NCI-H2029 (cell line): ENCODE measurements at places on chromosomes 3 and 15.

DNA sequence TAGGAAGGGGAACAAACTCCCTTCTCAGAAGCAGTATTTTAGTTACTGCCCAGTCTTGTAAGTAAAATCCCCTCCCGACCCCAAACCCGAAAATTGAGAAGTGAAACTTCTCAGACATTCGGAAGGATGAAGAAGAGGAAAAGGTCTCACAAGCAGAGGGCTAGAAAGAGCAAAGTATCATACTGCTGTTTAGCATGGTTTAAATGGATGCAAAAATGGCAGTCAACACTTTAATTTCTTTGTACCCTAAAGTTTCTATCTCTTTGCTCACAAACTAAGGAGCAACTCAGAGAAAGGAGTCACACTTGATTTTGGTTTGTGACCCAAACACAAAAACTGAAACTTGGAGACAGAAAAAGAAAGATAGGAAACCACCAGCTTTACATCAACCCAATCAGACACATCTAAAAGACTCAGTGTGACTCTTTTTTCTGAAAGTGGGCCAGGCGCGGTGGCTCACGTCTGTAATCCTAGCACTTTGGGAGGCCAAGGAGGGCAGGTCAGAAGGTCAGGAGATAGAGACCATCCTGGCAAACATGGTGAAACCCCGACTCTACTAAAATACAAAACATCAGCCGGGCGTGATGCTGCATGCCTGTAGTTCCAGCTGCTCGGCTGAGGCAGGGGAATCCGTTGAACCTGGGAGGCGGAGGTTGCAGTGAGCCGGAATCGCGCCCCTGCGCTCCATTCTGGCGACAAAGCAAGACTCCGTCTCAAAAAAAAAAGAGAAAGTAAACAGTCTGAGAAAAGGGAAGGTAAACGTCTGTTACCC is 63.2 kb upstream of the ATP11B start:
- no peak for DNase-seq

DNA sequence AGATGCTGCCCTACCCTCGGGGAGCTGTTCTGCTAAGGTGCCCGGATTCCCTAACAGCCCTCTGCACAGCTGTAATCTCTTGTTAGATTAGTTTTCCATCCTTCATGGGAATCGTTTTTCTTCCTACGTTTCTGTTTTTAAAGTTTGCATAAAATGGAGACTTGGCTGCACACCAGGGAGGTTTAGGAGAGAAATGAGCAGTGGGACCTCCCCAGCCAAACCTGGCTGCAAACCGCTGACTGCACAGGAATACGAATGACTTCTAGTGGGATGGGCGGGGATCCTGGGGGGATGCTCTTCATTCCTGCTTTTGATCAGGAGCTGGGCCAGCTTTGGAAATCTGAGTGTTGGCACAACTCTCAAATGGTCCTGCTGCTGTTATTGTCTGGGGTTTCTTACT is 77.5 kb downstream of the THSD4 start:
- DNase-seq, result no peak

DNA sequence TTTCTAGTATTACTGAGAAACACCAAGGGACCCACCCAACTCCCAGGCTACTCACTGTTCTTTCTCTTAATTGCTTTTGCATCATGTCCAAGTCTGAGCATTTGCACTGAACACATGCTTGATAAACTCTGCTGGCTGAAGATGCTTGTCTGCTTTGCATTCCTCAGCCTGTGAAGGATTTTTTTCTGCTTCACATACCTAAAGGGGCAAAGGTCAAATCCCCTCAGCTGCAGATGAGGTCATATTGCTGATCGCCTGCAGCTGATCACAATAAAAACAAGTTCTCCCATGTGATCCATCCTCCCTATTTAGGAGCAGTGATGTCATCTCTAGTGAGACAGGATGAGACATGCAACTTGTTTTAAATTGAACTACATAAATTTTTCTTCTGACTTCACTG is 84.6 kb upstream of the DCBLD2 start:
- DNase-seq, result no peak

DNA sequence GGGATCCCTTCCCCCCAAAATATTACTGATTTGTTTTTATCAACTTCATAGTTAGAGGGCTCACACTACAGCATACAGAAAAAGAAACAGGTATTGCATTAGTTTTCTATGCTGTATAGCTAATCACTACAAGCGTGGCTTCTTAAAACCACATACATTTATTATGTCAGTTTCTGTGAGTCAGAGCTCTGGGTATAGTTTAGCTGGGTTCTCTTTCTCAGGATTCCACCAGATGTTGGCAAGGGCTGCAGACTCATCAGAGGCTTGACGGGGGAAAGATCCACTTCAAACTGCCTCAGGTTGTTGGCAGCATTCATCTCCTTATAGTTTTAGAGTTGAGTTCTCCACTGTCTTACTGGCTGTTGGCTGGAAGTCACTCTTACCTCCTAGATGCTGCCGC is 328.0 kb downstream of the NLGN1 start:
- DNase-seq, result no peak

DNA sequence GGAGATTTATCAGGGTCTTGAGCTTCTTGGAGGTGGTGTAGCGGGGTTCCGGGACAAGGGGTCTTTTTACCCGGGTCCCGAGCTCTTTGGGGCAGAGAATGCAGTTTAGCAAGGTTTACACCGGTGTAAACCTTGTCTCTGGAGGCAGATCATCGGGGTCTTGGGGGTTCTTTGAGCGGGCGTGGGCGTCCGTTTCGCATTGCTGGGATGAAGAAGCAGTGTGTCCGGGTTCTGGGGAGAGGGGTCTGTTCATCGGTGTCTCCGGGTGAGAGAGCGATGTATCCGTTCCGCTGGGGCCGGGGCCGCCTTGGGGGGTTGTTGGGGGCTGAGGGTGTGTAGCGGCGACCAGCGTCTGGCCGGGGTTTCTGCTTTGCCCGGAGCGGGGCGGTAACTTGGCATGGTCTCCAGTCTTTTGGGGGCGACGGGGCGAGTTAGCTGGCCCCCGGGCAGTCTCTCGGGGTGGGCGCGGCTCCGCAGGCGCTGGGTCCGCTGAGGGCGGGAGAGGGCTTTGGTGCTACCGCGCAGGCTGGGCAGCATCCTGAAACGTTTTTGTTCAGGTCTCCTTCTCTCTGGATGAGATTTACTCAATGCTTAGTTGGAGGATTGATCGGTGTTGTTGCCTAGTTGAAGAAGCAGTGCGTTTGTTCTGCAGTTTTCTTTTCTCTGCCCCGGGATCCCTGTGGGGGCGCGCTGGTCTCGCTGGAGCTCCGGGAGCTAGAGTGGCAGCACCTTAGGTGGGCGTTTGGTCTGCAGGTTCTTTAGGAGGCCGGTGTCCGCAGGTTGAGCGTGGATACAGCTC is 843 bp downstream of the GLCE start:
- no peak for DNase-seq

DNA sequence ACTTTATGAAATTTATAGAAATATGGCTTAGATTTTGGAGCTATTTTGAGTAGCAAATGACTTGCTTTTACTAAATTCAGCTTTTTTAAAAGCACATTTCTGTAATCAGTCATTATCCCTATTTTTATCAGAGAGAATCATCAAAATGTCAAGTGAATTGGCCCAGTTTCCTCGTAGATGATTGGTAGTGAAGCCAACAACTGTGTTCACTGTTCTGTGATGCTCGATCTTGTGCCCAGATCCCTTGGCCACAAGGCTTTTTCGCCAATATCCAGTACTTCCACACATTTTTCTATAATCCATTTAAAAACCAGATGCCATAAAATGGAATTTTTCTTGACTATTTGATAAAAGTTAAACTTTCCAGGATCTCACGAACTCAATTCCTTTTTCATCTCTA is 336.5 kb downstream of the ZNF385D start:
- no peak for DNase-seq

DNA sequence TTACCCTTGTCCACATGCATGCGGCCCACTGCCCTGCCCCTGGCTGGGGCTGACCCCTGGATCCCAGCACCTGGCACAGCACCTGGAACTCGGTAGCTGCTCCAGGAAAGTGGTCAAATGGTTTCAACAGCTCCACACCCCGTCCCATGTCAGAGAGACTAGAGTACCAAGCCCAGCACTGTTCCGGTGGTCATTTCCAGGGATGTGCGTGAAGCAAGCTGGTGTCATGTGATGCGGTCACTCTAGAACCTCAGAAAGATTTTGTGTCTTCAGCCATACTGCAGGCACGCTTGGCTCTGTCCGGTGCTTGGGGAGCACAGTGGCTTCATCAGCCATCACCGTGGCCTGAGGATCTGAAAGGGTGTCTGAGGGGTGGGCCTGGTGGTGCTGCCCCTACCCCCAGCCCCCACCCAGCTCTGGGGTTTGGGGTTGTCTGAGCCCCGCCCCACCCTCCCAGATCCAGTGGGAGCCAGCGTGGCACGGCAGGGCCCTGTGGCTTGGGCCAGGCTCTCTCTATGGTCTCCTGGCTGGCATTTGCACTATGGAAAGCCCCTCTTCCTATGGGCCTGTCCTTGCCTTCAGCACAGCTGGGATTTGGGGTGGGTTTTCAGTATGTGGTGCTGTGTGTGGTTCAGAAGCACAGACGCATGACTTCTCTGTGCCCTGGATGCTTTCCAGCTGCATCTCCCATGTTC is 15.3 kb downstream of the APBA2 start:
- DNase-seq, result no peak

DNA sequence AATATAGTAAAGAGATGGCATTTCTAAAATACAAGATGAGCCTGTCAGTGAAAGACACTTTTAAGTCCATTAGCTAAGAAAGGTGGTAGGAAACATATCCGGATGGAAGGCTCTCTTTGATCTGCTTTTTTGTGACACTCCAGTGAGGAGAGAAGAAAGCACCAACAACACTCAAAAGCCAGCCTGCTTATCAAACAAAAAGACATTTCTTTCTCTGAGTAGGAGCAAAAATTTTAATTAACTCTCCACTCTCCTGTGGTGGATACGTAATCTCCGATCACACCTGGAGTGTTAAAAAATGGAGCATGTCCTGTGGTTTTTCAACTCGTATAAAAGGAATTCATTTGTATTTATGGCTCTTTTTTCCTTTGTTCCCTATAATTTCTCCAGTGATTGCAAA is 65.3 kb downstream of the OXNAD1 start:
- DNase-seq, result no peak

GRCh38 chr3:53179580-53179979 is 18.6 kb downstream of the PRKCD start:
- no peak for DNase-seq

- no peak for DNase-seq
Observed at GRCh38 chr3:105473521-105474223, 107.0 kb downstream of the ALCAM start.

DNA sequence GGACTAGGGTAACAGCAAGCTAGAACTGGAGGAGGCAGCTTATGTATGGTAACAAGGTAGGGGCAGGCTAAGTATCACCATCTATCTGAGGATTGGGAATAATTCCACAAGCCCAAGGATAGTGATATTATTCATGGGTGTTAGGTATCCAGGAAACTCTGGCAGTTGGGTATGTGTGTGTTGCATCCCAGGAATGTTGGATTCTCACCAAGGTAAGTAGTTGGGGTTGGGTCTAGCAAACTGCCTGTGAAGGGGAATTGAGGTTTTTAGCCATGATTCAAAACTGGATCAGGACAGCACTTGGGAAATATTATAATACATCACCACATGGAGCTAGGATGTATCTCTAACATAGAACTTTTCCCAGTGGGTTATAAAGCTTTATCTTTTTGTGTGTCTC is 626.4 kb upstream of the GOLIM4 start:
- no peak for DNase-seq

GRCh38 chr3:61414456-61414855 is 146.9 kb upstream of the PTPRG start:
- DNase-seq, result no peak

GRCh38 chr15:51240066-51240465 is 98.3 kb downstream of the CYP19A1 start:
- DNase-seq, result no peak
